SW 1271 (cell line): ENCODE measurements at places on chromosomes 5 and 9.

- no peak for DNase-seq
These were observed 25.9 kb downstream of the GFI1B start for GRCh38 chr9:133004091-133004998.

GRCh38 chr5:88967633-88968585, 84.9 kb upstream of the MEF2C start:
- DNase-seq: no peak

GRCh38 chr5:147481376-147481775, 28.5 kb downstream of the DPYSL3 start:
- no peak for DNase-seq

DNA sequence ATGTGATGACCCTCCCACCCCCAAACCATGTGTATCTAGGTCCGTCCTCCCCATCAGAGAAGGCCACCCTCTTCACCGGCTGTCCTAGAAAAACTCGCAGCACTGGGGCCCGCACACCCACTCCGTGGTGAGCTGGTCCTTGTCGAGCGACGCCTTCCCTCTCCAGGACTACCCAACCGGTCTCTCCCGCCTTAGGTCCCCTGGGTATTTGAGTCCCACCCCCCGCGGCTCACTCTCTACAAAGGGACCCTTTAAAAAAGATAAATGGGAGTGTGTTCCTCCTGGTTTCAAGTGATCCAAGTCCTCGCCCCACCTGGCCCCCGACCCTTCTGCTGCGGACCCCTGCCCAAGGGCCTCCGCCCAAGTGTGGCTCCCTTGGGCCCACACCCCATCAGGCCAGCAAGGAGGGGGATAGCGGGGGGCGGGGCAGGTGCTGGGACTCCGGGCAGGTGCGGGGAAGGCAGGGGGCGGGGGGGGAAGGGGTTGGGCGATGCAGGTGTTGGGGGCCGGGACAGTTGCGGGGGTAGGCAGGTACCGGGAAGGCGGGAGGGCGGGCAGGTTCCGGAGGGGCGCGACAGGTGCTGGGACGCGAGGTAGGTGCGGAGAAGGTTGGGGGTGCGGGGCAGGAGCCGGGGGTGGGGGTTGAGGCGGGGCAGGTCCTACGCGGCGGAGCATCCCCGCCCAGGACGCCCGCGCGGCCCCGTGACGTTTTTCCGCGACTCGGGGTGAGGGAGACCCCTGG, 970 bp upstream of the ARRDC1 start:
- no peak for DNase-seq

- DNase-seq: no peak
These were observed 89.5 kb upstream of the MAP3K1 start for GRCh38 chr5:56725711-56726411.

GRCh38 chr5:140785905-140786686, at the start of gene PCDHA1:
Gene PCDHA1, plus strand, starts transcription at chr5:140786140.
- no peak for DNase-seq

DNA sequence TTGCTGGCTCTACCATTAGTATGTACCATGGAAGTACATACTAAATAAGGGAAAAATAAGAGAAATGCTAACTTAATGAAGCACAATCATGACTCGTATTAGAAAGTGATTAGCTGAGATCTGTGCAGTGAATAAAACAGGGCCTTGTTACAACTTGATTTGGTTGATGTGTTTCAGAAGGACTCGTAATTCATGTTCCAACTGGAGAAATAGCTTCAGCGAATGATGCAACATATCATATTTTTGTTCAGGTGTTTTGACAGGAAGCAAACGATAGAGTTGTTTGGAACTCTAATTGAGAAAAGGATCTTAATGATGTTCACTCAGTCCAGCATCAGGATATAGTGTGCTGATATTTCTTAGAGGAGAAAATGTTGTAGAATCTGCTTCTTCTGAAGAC, 474.6 kb upstream of the WWC1 start:
- no peak for DNase-seq
